Stimulated activated naive CD4-positive, alpha-beta T cell treated with Interleukin-2 at 50 U/mL for 16 hours (primary cell): ENCODE measurements at places on chromosomes 11 and 22.
A peak's percentile ranks its signal among the peaks of the same experiment; 100 is the strongest.

DNA sequence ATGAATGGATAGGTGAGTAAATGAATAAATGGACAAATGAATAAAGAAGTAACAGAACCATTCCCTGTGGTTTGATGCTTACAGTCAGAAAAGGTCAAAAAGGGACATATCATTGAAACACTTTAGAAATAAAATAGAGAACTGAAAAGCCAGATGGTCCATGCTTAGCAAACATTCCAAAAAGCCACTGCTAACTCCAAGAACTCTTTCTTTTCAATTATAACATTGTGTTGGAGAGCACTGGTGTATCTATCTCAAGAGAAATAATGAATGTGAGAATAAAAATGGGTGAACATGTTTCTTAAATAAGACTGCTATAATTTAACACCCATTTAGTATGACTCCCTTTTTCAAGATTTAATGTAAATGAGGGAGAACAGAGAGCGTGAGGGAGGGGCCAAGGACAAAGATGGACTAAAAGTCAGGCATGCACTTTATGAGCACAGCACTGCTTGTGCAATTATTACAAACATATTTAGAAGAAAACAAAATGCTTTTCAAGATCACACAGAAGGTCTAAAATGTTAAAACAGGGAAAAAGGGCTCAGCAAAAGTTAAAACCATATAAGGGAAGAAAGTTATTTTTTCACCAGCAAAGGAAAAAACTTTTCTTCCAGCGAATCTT lies 224.3 kb upstream of the PITPNB start:
- DNase-seq, result no peak

DNA sequence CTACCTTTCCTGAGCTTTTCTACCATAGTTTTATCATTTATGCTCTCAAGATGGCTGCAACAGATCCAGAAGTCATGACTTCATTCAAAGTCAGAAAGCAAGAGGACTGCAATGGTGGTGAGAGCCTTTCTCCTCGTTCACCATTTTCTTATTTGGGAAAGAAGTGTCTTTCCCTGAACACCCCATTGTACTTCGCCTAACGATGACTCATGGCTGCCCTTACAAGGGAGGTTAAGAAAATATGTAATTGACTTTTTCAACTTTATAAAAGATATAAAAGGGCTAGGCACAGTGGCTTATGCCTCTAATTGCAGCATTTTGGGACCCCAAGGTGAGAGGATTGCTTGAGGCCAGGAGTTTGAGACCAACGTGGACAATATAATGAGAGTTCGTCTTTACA lies 541.7 kb downstream of the METTL15 start:
- no peak for DNase-seq

DNA sequence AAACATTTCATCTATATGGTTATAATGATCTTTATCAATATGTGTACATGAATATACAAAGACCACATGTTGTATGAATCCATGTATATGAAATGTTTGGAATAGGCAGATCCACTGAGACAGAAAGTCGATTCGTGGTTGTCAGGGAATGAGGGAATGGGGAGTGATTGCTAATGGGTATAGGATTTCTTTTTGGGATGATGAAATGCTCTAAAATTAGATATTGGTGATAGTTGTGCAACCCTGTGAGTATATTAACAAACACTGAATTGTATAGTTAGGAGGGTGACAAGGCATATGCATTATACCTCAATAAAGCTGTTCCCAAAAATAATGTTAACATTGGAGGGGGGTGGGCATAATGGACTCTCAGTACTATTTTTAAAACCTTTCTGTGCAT lies 5.0 kb upstream of the PTPMT1 start:
- no peak for DNase-seq

DNA sequence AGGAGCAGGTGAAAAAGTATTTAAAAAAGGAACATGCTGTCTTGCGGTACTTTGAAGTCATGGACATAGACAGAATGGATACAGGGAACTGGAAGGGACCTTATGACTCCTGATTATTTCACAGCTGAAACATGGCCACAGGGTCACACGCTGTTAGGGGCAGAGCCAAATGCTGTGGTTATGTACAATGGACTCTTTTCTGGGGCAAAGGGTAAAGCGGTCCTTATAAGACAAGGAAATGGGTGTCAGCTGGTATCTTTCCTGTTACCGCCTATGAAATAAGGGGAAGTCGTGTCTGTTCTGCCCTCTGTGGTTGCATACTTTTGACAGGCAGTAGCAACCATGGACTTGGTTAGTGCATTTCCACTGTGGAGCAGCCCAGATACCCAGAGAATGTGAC lies 12.8 kb upstream of the ST14 start:
- DNase-seq, result no peak

GRCh38 chr11:18280438-18281045 lies 14.5 kb downstream of the SAA1 start:
- no peak for DNase-seq

- DNase-seq, result no peak
These were observed 603 bp downstream of the CDHR5 start for GRCh38 chr11:623999-624704.

- DNase-seq, result no peak
These were observed 15.3 kb upstream of the ZC3H12C start for GRCh38 chr11:110077831-110078325.

- DNase-seq, result no peak
These were observed 250.3 kb downstream of the GRM5 start for GRCh38 chr11:88815505-88815904.

- DNase-seq, result no peak
These were observed 311 bp downstream of the APBB1 start for GRCh38 chr11:6418557-6419008.

- DNase-seq, result no peak
These were observed 29.3 kb downstream of the RRP7A start for GRCh38 chr22:42490243-42490832.

- DNase-seq, result no peak
These were observed 189.6 kb downstream of the ADAMTS15 start for GRCh38 chr11:130638033-130638432.

GRCh38 chr11:61783717-61784505 lies 8.5 kb downstream of the TMEM258 start:
- DNase-seq, result no peak

DNA sequence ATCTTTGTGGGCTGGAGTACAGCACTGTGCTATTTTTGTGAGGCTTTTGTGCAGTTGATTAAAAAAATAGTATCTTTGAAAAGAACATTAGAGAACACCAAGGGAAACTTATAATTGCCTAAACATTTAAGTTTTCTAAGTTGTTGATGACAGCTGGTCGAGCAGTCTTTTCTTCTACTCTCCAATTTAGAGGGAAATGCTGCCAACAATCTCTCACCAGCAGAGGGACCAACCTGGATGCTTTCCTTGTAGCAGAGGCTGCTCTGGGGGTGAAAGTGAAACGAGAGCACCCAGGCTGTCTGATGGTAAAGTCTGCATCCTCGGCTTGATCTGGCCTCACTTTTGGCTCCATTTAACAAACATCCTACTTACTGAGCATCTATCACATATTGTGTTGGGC lies 1286.5 kb upstream of the TENM4 start:
- DNase-seq, result no peak

DNA sequence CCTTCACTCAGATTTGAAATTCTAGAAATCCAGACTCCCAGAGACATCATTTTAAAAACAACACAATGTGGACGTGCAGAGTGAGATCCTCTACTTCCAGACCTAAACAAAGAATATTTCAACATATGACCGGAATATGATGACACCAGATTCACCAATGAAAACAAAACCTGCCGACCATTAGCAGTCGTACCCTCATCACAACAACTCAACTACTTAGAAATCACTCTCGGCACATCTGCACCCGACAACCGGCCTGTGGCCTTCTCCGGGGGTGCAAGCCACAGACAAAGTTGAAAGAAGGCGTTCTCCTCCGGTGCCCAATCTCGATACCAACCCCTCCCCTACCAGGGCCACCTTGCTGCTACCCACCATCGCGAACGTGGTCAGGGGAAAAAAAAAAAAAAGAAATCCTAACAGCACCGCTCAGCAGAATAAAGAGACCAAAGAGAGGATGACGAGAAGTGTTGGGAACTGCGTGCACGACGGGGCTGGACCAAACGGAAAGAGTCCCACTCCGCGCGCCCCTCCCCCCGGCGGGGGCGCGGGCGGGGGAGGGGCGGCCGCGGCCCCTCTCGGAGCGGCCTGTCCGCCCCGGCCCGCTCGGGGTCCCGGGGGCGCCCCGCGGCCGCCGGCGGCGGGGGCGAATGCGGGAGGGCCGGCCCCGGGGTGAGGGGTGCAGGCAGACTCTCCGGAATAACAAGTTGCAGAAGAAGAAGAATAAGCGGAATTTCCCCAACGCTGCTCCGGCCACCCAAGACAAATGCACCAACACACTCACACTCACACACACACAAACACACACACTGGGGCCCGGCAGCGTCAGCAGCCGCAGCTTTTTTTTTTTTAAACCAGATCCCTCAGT lies 1.7 kb downstream of the PHF21A start:
- DNase-seq, result peak; percentile 51

DNA sequence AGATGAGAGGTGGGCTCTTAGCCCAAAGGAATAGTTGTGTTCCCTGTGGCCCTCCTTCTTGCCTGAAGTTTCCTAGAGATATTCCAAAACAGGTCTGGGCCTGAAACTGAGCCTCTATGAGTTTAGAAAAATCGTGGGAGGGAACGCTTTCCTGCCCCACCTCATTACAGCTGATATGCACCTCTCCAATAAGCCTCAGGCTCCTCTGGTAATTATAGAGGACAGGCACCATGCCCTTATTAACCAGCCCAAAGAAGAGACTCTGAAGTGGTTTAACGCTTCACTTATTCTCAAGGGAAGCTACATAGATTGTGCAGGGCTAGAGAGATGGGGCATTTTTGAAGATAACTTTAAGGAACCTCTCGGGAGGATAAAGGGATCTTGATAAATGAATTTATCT lies 3.4 kb upstream of the MPZL2 start:
- DNase-seq, result no peak

DNA sequence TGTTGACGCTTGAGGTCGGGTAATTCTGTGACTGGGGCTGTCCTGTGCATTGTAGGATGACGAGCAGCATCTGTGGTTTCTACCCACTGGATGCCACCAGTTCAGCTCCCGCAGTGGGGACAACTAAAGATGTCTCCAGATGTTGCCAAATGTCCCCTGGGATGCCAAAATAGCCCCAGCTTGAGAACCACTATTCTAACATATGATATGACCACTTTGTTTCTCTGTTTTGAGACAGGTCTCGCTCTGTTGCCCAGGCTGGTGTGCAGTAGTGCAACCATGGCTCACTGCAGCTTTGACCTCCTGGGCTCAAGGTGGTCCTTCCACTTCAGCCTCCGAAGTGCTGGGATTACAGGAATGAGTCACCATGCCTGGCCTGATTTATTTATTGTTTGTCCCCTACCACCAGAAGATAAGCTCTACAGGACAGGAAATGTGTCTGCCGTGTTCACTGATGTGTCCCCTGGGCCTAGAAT lies 4.4 kb upstream of the MEN1 start:
- DNase-seq, result no peak

DNA sequence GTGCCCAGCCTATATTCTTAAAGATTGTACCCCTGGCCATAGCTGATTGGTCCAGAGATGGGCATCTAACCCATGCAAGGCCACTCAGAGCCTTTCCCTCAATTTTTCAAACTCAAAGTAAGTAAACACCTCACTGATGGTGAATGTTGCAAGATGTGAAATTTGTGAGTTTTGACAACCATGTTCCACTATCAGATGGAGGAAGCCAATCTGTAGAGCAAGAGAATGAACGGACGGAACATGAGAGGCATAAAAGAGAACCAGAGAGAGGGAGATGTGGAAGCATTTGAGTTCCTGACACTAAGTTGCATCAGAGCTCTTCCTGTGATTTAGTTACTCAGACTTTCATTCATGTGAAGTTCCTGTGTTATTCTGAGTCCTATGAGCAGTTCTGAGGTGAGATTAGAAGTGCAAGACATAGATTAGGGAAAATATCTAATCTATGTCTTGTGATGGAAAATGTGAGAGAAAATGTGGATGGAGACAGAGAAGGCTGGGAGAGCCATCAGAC lies 73.3 kb downstream of the PRSS23 start:
- DNase-seq, result no peak

DNA sequence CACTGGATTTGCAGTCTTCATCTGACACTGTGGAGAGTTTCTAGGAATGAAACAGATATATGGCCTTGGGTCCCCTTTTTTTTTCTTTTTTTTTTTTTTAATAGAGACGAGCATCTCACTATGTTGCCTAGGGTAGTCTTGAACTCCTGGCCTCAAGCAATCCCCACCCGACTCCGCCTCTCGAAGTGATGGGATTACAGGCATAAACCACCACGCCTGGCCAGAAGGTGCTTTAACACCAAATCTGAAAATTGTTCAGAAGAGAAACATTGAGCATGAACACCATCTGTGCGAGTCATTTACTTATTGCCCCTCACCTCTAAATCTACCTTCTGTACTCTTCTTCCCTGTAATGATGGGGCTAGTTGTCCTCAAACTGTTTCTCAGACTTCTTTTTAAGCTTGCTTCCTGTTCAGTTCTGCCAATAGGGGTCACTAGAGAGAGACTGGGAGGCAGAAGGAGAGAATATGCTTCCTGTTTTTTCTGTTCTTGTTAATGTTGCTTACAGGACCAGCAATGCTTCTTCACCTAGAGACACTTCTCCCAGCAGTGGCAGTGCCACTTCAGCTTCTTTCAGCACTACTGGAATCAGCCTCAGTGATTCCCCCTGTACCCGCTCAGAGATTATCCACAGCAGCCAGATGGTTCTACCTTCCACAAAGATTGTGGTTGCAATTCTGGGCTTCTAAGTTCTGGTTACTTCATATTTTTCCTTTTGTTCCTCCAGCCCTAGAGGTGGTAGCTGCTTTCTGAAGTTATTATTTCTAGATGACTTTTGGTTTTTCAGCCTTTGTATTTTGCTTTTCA lies 20.8 kb upstream of the ZBED5 start:
- no peak for DNase-seq

DNA sequence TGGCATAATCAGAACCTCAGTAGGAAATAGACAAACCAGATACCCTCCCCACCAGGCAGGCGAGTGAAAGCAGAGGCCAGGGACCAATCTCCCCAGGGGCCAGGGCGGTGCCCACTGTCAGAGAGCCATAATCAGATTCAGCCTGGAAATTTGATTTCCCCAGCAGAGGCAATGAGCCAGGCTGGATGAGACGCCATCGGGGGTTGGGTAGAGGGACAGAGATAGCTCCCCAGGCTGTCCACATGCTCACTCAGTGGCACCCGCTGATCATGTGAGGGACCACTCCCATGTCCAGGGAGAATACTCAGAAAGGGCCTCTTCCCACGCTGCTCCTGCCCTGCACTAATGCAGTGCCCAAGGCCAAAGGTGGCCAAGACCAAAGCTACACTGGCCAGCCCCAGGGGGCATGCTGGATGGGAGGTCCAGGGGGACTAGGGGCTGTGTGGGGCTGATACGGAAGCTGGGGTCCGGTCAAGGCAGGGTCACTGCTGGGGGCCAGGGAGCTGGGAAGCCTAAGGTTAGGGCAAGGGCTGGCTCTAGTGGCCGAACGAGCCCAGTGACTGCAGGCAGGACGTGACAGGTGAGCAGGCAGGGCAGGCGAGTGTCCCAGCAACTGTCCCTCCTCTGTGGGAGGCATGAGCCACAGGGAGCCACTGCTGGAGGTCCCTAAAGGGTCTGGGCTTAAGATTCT lies 19.8 kb downstream of the ARVCF start:
- DNase-seq, result no peak

GRCh38 chr22:39938509-39939111 lies 21.6 kb upstream of the TMA7B start:
- peak; percentile 63 for DNase-seq
